Stimulated activated CD4-positive, alpha-beta T cell treated with anti-CD3 and anti-CD28 coated beads, Interleukin-1b, Interleukin-23, amount 100 ng/mL, for 1 hour (primary cell): ENCODE measurements at places on chromosomes 5 and 9.

GRCh38 chr5:66198837-66199236 is 54.7 kb downstream of the SREK1 start:
- DNase-seq: no peak

GRCh38 chr9:31040564-31040963 is 1343.9 kb upstream of the ACO1 start:
- DNase-seq: no peak

GRCh38 chr5:137604348-137605095 is 105.4 kb upstream of the SPOCK1 start:
- DNase-seq: no peak

GRCh38 chr9:31272456-31273295 is 1111.8 kb upstream of the ACO1 start:
- no peak for DNase-seq

GRCh38 chr9:116501871-116502270 is 185.2 kb upstream of the TRIM32 start:
- DNase-seq: no peak

- no peak for DNase-seq
Measured at GRCh38 chr9:131048332-131048731, 39.4 kb downstream of the LAMC3 start.

- no peak for DNase-seq
Measured at GRCh38 chr9:38518826-38519225, 94.6 kb upstream of the IGFBPL1 start.
